ENCODE measurements at places on chromosomes 11 and 22.

DNA sequence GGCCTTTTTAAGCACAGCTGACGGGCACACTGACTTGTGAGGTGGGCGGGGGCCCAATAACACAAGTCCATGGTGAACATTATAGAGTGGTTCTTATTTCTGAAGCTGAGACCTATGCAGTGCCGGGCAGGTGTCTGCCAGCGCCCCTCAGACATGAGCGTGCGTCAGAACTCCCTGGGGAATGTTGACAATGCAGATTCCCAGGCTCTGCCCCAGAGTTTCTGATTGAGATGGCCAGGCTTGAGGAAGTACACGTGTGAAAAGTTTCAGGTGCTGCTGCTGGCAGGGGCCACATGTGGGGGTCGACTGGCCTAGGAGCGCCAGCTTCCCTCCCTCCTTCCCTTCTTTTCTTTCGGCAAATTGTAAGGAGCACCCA is 46.2 kb downstream of the TPCN2 start:
- no peak for DNase-seq
- no peaks in the 10 kb centered on the region for H3K36me3 ChIP-seq
- H3K27ac ChIP-seq, result no peak overlapping the region

- H3K27me3 ChIP-seq, result peaks cover 5% of the 10 kb centered on the region
- no peak overlapping the region for H3K4me3 ChIP-seq
- no peak overlapping the region for H3K27ac ChIP-seq
- DNase-seq, result no peak
- H3K36me3 ChIP-seq, result no peaks in the 10 kb centered on the region
- peaks cover 32% of the 10 kb centered on the region for H3K4me1 ChIP-seq
Measured at GRCh38 chr11:61023086-61023965, 51.8 kb downstream of the CD6 start.

DNA sequence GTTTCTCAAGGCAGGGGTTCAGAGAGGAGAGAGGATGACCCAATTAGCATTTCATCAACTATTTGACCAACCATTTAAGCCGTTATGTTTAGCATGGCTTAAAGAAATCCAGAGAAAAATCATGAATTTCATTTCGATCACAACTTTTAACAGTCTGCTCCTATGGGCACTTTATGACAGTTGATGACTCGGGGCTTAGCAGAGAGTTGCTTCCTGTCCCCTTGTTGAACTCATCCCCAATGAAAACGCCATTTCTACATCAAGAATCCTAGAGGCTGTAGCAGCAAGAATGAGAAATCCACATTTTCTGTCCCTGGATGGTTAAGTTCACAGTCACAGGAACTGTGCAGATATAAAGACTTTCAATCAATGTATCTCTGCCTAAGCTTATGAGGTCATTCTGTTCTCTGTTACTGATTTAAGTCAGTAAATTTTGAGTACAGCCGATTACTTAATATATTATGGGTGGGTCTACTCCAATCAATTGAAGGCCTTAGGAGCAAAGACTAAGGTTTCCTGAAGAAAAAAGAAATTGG is 81.1 kb downstream of the BDNF start:
- no peak overlapping the region for H3K27ac ChIP-seq
- H3K36me3 ChIP-seq, result no peaks in the 10 kb centered on the region
- no peak for DNase-seq
- no peak overlapping the region for H3K4me3 ChIP-seq
- no peaks in the 10 kb centered on the region for H3K27me3 ChIP-seq

DNA sequence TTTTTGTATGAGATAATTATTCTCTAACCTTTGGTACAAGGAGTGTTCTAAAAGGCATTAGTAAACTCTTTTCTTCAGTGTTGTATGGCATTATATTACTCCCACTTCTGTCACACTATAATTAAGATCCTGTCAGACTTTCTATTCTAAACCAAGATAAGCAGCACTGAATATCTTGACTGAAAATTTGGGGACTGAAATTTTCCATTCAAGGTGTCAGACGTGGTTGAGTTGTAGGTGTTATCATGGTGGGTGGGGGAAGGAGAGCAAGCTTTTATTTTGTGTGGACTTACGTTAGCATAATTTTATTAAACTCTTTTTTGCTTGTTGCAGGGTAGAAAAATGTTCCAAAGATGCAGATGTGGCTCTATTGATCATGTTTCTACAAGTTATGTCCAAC is 22.9 kb downstream of the MUC15 start:
- H3K36me3 ChIP-seq, result no peaks in the 10 kb centered on the region
- no peak overlapping the region for H3K4me3 ChIP-seq
- H3K27ac ChIP-seq, result no peak overlapping the region
- no peaks in the 10 kb centered on the region for H3K4me1 ChIP-seq
- no peaks in the 10 kb centered on the region for H3K27me3 ChIP-seq
- DNase-seq, result no peak

- no peak overlapping the region for H3K4me3 ChIP-seq
- DNase-seq, result peak; percentile 27
- H3K4me1 ChIP-seq, result peaks cover 37% of the 10 kb centered on the region
- no peaks in the 10 kb centered on the region for H3K27me3 ChIP-seq
Measured at GRCh38 chr11:202490-202889, 4.7 kb downstream of the BET1L start.
